Right atrium auricular region (tissue), 2 donors: ENCODE measurements at places on chromosomes 4 and X. TPM values are rescaled to one million over a fixed set of nuclear protein-coding genes. Genes with fewer than 3 reads are reported as not detected.

Gene ATP7A
- 7.5 TPM for total RNA-seq

Gene HSFX1
- 1.8 TPM for total RNA-seq

Gene FAM184B
- total RNA-seq, result not detected

Gene GPRASP1
- total RNA-seq, result 18.6 TPM

Gene APELA
- total RNA-seq, result not detected

Gene CENPVL1
- total RNA-seq, result not detected

Gene PF4V1
- not detected for total RNA-seq

Gene VEGFD
- 1.6 TPM for total RNA-seq

Gene DNAAF6
- total RNA-seq, result not detected

Gene NAAA
- 54.6 TPM for total RNA-seq

Gene SH3RF1
- 7.8 TPM for total RNA-seq

Gene ARHGAP36
- not detected for total RNA-seq

Gene MAP7D3
- total RNA-seq, result 13.4 TPM

Gene CD38
- total RNA-seq, result 3.1 TPM

Gene P2RY4
- not detected for total RNA-seq

Gene FAM9B
- not detected for total RNA-seq
